Fibroblast of villous mesenchyme (primary cell): ENCODE measurements at places on chromosomes 12 and 14.

DNA sequence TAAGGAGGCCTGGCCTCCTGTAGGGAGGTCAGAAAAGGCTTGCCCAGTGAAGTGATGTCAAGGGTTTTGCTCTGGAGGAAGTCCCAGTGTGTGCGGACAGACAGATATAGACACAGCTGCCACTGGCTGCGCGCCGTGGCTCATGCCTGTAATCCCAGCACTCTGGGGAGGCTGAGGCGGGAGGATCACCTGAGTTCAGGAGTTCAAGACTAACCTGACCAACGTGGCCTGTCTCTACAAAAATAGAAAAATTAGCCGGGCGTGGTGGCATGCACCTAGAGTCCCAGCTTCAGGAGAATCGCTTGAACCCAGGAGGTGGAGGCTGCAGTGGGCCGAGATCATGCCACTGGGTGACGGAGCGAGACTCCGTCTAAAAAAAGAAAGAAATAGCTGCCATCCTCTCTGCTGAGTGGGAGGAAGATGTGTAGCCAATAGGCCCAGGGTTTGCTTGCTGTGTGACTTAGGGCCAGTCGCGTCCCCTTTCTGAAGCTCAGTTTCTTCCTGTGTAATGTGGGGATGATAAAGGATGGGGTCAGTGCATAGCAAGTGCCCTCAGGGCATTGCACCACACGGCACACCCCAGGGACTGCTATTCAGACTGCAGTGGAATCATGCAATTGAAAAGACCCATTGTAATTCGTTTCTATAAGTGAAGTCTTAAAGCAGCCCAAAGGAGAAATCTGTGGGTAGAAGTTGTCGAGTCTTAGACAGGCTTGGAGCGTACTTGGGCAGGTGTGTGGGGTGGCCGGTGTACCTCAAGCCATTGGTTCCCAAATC lies 18.7 kb upstream of the MLEC start:
- no peak for DNase-seq

- no peak for DNase-seq
Measured at GRCh38 chr12:6044082-6044481, 80.4 kb downstream of the VWF start.

DNA sequence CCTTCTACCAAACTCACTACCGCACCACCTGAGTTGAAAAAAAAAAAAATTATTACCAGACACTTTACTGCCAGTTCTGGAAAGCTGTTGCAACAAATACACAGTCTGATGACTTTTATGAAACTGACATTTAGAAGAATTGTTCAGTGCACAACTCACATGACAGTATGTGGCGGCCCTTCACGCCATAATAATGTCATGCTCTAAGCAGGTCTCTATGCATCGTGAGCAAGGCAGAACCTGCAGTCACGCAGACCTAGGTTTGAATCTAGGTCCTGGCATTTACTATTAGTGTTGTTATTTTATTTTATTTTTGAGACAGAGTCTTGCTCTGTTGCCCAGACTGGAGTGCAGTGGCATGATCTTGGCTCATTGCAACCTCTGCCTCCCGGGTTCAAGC lies 8.1 kb downstream of the MYL2 start:
- no peak for DNase-seq

GRCh38 chr14:75310295-75311111 lies 31.9 kb downstream of the FOS start:
- DNase-seq: peak; percentile 84

- no peak for DNase-seq
Measured at GRCh38 chr12:90855534-90855933, 99.4 kb downstream of the CCER1 start.

- peak; percentile 55 for DNase-seq
Measured at GRCh38 chr12:12684375-12685106, 11.4 kb downstream of the GPR19 start.

DNA sequence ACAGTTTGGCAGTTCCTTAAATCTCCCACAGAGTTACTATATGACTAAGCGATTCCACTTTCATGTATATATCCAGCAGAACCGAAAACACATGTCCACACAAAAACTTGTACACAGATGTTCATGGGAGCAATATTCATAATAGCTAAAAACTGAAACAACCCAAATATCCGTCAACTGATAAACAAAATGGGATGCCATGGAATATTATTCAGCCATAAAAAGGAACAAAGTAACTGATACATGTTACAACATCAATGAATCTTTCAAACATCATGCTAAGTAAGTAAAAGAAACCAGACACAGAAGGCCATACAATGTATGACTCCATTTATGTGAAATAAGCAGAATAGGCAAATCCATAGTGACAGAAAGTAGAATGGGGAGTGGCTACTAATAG lies 80.2 kb upstream of the GPHB5 start:
- no peak for DNase-seq

DNA sequence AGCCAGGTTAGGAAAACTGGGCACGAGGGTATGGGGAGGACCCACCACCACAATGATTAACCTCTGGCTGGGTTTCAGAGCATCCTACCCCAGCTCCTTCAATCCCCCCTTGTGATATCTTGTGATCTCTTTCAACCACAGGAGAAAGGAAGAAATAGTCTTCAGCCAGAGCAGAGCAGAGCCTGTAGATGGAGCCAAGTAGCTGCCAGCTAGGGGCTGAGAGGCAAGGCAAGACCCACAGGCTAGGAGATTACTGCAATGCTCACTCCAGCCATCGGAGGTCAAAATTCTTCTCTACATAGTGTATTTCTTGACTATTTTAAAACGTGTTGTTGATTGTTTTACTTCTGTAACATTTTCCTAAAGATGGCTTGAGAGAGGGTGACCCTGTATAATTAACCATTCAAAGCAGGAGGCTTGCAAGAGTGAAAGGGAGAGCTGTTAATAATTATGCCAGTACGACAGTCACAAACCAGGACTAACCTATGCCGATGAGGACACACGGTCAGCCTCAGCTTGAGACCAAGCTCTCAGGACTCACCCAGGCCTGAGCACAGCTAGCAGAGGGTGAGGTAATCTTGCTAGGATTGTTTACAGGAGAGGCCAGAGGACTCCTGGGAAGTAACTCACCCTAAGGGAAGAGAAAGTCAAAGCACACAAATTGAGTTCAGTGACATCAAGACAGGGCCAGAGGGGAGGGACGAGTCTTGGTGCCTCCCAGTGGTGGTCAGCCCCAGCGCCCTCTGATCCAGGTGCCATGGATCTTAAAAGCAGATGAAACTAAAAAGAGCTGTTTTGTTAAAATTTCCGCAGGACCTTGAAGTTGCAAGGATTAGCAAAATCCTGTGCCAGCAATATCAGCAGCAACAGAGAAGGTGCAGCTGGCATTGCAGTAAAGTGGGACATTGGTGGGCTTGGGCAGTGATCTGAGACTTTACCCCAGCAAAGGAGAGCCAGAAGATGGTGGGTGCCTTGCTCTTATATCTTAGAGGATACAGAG lies 29.8 kb upstream of the CDKN3 start:
- peak; percentile 81 for DNase-seq

DNA sequence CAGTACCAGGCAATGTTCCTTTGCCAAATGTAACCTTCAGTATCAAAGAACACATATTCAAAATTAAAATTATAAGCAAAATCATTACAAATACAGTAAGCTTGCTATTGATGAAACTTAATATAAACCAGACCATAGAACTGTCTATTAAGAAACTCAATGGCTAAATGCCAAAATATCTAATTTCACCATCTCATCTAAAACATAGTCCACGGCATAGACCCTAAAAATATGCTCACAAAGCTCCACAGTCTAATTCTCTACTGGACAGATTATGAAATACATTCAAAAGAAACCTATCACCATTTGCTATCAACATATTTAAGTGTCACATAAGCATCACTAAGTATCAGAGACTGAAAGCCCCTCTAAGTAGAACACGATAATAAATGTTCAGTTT lies 25.2 kb downstream of the DUSP16 start:
- no peak for DNase-seq

- peak; percentile 87 for DNase-seq
Measured at GRCh38 chr12:123983822-123984485, 10.9 kb downstream of the ZNF664 start.

GRCh38 chr12:95742586-95742985 lies 48.0 kb downstream of the NTN4 start:
- DNase-seq: no peak

- no peak for DNase-seq
Measured at GRCh38 chr12:103399986-103400385, 95.8 kb downstream of the C12orf42 start.

- DNase-seq: no peak
Measured at GRCh38 chr12:100504804-100505203, 31.1 kb downstream of the NR1H4 start.

DNA sequence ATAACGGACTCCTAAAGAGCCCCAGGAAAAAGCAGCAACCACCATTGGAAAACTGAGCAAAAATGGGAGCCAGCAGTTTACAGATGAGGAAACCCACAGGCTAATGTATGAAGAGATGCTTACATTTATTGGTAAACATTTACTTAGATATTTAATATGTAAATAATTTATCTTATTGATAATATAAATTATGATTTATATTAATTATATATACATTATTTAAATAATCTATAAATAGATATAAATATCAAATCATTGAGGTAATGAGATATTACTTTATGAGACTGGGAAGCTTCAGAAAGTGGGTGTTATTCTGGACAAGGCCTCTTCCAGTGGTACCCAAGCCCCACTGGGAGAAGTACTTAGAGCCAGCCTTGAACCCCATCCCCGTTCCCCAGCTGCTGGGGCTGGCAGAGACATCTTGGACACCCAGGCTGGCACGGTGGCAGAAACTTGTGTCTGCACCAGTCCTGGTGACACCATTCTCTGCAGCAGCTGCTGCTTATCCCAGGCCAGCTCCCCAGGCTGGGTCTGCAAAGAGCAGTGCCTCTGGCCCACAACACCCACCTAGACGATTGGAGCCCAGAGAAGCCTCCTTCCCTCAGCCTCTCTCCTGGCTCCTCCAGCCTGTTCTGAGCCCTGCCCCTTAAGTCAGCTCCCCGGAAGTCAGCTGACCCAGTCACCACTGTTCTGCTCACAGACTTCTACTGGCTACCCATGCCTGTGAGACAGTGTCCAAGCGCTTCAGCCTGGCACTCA lies 25.9 kb downstream of the ISCA2 start:
- no peak for DNase-seq

DNA sequence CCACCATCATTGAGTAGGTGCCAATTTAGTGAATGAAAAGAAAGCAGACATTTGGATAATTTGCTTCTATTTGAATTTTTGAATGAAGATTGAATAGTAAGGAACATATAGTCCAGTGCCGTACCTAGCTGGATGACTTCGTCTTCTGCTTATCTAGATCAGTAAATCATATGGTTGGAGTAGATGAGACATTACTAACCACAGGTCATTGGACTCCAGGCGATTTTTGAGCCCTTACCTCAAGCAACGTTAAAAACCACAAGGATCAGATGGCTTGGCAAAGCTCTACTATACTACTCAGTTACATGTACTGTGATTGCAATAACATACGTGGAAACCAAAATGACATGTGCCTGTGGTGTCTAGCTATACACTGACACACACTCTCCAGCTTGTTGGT lies 1.7 kb upstream of the SPATS2 start:
- peak; percentile 74 for DNase-seq

DNA sequence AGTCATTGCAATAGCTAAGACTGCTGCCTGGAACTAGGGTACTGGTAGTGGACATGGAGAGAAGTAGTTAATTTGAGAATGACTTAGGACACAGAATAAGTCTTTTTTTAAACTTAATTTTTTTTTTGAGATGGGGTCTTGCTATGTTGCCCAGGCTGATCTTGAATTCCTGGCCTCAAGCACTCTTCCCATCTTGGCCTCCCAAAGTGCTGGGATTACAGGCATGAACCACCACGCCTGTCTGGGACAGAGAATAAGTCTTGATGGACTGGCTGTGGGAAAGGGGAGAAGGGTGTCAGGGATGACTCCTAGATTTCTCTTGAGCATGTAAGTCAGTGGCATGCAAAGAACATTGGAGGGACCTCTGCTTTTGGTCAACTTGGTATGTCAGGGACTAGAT lies 42.9 kb downstream of the LIN52 start:
- DNase-seq: no peak

DNA sequence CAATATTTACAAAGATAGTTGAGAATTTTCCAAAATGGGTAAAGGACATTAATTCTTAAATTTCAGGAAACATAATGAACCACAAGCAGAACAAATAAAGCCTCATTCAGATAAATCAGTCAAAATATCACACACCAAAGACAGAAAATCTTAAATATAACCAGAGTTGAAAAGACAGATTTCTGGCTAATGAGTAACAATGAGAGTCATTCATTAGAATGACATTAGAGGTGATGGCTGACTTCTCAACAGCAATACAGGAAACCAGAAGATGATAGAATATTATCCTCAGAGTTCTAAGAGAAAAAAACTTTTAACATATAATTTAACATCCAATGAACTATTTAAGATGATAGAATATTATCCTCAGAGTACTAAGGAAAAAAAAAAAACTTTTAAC lies 124.2 kb downstream of the DENND5B start:
- DNase-seq: no peak

GRCh38 chr12:62267026-62267425 lies 6.8 kb downstream of the USP15 start:
- DNase-seq: no peak
